ENCODE measurements at places on chromosomes 5 and 9.

DNA sequence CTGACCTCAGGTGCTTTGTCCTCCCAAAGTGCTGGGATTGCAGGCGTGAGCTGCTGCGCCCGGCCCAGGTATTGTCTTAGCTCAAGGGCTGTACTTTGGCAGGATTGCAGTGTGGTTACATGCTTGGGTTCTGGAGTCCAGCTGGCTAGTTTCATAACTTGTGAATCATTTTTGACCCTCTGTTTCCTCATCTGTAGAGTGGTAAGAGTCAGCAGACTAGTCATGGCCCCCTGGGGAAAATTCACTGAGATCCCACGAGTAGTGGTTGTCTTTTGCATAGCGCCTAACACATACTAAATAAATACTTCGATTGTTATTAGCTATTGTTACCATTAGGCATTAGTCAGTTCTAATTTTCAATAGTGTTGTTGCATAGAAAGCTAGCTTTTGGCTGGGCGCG, 14.3 kb downstream of the PTPA start:
- DNase-seq, result no peak

DNA sequence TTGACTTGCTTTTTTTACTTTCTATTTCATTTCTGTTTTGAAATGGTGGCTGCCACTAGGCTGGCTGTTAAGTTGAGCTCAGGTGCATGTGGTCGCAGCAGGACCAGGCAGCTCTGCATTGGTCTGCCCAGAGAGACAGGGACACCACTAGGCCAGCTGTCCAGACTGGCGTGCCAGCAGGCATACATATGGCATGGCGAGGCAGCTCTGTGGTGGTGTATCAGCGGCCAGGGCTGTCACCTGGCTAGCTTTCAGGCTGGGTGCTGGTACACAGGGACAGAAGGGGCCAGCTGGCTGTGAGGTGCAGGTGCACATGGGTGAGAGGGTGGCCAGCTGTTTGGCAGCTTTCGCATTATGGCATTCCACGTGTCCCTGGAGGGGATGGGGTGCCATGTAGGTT, 654.0 kb upstream of the ACO1 start:
- no peak for DNase-seq

DNA sequence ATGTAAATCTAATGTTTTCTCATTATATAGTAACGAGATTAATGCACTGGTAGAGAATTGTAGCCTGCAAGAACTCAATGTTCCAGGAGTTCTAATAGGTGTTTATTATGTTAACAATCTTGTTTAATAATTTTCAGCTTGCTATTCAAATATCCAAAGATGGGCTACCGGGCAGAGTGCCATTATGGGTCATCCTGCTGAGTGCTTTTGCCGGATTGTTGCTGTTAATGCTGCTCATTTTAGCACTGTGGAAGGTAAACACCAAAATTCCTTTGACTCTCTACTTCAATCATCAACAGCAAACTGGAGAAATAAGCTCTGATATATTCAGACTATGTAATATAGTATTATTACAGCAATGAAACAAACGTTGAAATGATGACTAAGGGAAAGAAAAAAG, 41.9 kb upstream of the ITGA2 start:
- no peak for DNase-seq

DNA sequence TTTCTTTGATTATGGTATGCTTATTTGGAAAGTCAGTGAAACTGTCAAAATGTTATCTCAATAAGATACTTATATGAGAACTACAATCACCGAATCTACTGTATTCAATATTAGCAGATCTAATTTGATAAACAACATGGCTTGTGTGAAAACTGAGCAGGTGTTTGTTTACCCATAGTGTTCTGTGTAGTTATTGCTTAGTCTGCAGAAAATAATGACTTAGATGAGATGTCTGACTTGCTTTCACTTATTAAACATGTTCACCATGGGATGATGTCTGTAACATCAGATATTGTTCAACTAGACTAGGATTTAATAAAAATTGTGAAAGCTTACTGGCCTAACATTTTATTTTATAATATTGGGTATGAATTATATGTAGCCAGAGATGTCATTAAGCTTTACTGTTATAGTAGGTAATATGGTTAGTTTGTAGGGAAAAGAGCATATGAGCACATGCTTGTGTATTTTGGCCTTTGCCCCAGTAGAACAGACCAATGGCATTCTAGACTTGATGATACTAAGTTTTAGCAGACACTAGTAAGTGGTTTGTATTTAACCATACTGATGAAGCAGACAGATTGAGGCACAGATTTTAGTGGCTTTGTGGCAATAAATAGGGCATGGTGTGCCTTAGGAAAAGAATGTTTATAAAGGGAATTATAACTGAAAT, 16.4 kb downstream of the SUB1 start:
- DNase-seq, result no peak

DNA sequence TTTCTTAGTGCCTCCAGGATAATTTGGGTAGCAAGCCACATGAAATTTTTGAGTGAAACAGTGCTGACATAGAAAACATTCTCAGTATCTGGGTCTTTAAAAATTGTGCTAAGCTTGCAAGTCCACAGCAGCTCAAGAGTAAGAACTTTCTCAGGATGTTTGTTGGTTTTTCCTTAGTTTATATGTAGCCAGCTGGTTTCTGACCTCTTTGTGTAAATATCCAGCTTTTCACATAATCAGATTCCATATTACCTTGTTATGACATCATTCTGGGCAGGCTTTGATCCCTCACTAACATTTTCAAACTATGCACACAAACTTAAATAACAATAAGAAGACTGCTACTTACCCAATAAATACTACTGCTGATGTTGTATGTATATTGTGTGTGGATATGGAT, 82.9 kb upstream of the VCAN start:
- DNase-seq, result no peak

Data from natural killer cell treated with Interleukin-12 subunit alpha and Interleukin-12 subunit beta and Interleukin-15 and Interleukin-18, amount 100 ng/mL, for 72 hours (primary cell).